ENCODE measurements at places on chromosomes 7 and 10. TPM values are rescaled to one million over a fixed set of nuclear protein-coding genes. Genes with fewer than 3 reads are reported as not detected.

DNA sequence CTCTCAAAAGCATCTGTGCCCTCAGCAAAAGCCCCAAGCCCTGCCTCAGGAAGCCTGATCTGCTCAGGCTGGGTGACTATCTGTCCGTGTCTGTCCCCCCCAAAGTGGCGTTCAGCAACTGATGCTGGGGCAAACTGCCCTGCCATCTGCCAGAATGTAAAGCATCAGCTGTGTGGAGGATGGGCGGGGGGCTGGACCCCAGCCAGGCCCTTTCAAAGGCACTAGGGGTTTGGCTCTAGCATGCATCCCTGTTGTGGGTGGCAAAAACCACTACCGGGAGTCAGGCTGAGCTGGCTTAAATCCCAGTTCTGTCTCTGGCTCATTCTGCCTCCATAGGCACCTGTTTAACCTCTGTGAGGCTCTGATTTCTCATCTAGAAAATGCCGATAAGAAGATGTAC, 35.5 kb downstream of the GPRIN2 start:
- H3K4me1 ChIP-seq: peaks cover 13% of the 10 kb centered on the region
- H3K27ac ChIP-seq: no peak overlapping the region
- H3K27me3 ChIP-seq: no peaks in the 10 kb centered on the region
- H3K36me3 ChIP-seq: no peaks in the 10 kb centered on the region
- H3K4me3 ChIP-seq: no peak overlapping the region
- DNase-seq: no peak

GRCh38 chr10:89207181-89207800, at the start of gene CH25H:
Gene CH25H (minus strand): TSS chr10:89207317. CDS start chr10:89207292, 25 bp downstream.
- H3K4me3 ChIP-seq: peak within 1 kb of the TSS; percentile 78
- no peaks in the 10 kb centered on the region for H3K27me3 ChIP-seq
- peaks cover 19% of the 10 kb centered on the region for H3K4me1 ChIP-seq
- no peaks in the 10 kb centered on the region for H3K36me3 ChIP-seq

DNA sequence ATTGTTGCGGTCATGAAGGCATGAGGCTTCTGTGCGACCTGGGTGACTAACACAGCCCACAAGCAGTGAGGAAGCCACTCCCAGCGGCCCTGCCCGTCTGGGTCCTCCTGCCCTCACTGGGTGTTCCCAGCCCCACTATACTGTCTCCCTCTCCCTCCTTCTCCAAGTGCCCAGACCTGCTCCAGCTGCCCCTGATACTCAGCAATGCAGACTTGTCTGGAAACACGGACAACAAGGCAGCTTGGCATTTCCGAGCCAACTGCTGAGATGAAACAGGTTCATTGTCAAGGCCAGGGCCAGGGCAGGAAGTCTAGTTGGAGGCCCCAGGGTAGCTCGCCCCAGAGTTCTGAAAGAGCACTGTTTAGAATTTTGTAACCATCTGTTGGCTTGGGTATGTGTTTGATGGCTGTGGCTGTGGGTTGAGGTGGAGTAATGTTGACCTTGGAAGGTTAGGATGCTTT, 95.7 kb downstream of the RBM20 start:
- H3K27ac ChIP-seq: no peak overlapping the region
- H3K36me3 ChIP-seq: no peaks in the 10 kb centered on the region
- no peak overlapping the region for H3K4me3 ChIP-seq
- DNase-seq: no peak
- no peaks in the 10 kb centered on the region for H3K27me3 ChIP-seq

DNA sequence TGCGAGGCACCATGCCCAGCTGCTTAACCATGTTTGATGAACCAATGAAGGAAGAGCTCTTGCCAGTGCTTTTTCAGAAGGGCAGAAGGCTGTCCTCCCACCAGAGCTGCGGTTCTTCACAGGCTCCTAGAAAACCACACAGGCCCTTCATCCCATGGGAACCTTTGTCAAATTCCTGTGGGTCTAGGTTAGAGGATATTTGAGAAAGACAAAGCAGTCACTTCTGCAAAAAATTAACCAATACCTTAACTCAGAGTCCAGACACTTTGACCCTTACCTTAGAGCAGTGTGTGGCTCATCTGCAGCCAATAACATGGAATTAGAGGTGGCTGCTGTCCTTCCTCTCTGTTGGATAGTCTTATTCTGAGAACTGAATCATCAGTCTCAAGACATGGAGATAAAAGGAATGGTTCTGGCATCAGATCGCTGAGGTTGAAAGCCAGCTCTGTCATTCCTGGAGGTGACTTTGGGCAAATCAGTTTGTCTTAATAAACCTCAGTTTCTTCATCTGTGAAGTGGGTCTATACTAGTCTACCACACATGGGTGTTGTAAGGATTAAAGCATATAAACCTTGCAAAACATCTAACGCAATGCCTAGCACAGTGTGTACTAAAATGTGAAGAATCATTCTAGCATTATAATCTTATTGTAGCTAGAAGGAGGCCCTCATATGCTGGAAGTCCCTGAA, 65.1 kb upstream of the PIP4K2A start:
- no peak for DNase-seq
- H3K4me3 ChIP-seq: no peak overlapping the region
- H3K4me1 ChIP-seq: peaks cover 10% of the 10 kb centered on the region
- no peaks in the 10 kb centered on the region for H3K27me3 ChIP-seq
- no peaks in the 10 kb centered on the region for H3K36me3 ChIP-seq
- H3K27ac ChIP-seq: no peak overlapping the region

- H3K4me1 ChIP-seq: peaks cover 71% of the 10 kb centered on the region
- H3K36me3 ChIP-seq: no peaks in the 10 kb centered on the region
- DNase-seq: no peak
- peak overlapping the region; percentile 83 for H3K27ac ChIP-seq
Measured at GRCh38 chr10:132539894-132540293, 2.3 kb downstream of the INPP5A start.

DNA sequence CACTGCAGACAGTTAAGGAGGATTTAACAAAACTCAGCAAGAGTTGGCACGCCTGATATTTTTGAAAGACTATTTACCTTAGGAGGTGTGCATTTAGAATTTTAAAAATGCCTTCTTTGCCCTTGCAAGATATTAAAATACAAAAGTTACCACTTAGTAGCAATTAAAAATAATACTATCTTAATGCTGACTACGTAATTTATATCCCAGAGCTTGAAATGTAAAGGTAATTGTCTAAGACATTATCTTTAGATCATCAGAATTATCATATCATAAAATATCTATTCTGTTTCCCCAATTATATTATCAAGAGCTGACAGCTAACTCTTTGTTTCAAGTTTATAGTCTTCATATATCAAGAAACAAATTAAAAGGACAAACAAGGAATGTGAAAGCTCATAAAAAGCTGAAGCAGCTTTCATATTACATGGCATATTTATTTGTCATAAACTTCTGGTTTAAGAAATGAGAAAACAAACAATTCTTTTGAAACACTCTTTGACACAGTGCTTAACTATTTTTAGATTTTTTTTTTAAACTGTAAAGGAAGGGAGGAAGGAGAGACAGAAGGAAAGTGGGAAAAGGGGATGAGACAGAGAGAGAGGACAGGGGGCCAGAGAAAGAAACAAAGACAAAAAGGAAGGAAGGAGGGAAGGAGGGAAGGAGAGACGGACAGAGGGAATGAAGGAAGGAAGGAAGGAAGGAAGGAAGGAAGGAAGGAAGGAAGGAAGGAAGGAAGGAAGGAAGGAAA, 73.5 kb downstream of the RTKN2 start:
- DNase-seq: no peak
- H3K27ac ChIP-seq: no peak overlapping the region
- H3K4me3 ChIP-seq: no peak overlapping the region
- H3K27me3 ChIP-seq: no peaks in the 10 kb centered on the region
- H3K36me3 ChIP-seq: no peaks in the 10 kb centered on the region

DNA sequence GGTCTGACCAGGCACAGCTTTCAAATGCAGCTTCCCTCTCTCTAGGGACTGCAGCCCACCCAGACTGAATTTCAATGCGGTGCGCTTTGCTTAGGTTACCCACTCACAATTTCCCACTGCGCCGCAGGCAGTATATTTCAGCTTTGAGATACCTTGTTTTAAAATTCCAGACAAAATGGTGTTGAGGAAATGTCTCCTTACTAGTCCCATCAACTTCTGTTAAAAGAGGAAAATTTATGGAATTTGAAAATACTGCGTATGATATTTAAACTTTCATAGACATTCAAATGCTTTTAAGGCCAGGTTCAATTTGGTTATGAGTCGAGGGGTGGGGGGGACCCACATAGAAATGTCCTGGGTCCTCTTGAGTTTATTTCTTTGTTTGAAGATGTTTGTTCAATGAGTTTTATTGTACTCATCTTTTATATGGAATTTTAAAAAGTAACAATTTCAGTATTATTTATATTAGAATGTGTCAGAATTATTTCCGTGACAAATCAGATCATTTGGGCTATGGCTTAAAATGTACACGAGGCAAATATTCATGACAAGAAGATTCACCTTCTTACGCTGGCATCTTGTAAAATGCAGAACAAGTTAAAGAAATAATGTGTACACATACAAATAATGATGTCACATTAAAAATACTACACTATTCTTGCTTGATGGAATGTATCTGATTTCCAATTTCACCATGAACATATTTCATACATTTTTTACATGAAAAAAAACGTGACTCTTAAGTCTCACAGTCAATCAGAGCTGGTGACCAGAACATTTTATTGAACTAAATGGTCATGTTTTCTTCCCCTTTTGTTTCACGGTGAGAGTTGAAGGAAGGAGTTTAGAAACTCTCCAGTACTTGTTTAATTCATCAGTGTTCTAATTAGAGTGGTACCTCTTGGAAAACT, 1.3 kb downstream of the IKZF1 start:
- no peaks in the 10 kb centered on the region for H3K4me1 ChIP-seq
- no peaks in the 10 kb centered on the region for H3K27me3 ChIP-seq
- no peaks in the 10 kb centered on the region for H3K36me3 ChIP-seq
- no peak for DNase-seq
- no peak overlapping the region for H3K27ac ChIP-seq

- no peak for DNase-seq
- H3K4me1 ChIP-seq: no peaks in the 10 kb centered on the region
- H3K27ac ChIP-seq: no peak overlapping the region
- H3K4me3 ChIP-seq: no peak overlapping the region
- no peaks in the 10 kb centered on the region for H3K27me3 ChIP-seq
Measured at GRCh38 chr7:132232406-132232805, 343.9 kb downstream of the PLXNA4 start.

DNA sequence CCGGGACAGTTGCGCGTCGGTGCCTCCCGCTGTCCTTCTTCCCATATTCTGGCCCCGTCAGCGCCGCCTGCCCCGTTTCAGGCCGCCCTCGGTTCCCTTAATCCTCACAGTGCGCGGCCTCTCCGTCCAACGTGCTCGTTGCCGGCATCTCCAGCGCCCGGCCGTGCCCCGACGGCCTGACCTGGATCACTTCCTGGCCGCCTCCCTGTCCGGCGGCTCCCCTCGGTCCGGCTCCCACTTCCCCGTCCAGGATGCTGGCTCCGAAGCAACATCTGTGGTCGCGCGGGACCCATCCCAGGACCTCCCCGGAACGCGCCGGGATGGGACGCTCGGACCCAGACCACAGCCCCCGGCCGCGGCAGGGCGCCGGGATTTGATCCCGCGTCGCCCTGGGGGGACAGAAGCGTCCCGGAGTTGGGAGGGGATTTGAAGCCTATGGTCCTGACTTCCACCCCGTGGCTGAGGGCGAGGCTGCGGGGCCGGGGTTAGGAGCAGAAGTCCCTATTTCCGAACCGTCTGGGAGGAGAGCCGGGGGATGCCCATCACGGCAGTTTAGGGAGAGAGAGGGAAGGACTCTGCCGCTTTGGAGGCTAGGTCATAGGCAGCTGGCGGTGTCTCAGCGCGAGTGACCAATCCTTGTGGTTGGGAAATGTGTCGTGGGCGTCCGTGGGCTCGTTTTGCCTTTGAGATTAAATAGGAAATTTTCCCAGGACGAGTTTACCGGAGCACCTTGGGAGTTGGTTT, 53.8 kb downstream of the KCTD7 start:
- no peaks in the 10 kb centered on the region for H3K27me3 ChIP-seq
- peak overlapping the region; percentile 98 for H3K27ac ChIP-seq
- peaks cover 9% of the 10 kb centered on the region for H3K4me1 ChIP-seq
- H3K36me3 ChIP-seq: no peaks in the 10 kb centered on the region
- peak; percentile 33 for DNase-seq
- H3K4me3 ChIP-seq: peak overlapping the region; percentile 100

DNA sequence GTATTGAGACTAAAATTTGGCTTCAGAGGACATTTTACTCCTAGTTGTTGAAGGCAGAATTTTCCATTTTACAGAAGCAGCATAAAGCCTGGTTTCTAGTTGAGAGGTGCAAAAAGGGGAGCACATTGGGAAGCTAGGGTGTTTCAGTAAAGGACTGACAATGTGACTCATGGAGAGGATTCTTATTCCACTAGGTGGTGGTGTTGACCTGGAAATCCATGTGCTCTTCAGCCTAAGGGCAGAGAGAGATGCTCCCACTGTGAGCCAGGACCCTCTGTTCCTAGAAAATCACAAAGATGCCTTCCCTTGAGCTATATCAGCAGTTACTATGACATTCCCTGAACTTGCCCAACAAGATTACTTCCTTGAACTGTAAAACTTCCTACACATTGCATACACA, 687.8 kb downstream of the IPMK start:
- DNase-seq: no peak
- H3K27me3 ChIP-seq: no peaks in the 10 kb centered on the region
- no peaks in the 10 kb centered on the region for H3K4me1 ChIP-seq
- no peak overlapping the region for H3K27ac ChIP-seq
- no peak overlapping the region for H3K4me3 ChIP-seq

DNA sequence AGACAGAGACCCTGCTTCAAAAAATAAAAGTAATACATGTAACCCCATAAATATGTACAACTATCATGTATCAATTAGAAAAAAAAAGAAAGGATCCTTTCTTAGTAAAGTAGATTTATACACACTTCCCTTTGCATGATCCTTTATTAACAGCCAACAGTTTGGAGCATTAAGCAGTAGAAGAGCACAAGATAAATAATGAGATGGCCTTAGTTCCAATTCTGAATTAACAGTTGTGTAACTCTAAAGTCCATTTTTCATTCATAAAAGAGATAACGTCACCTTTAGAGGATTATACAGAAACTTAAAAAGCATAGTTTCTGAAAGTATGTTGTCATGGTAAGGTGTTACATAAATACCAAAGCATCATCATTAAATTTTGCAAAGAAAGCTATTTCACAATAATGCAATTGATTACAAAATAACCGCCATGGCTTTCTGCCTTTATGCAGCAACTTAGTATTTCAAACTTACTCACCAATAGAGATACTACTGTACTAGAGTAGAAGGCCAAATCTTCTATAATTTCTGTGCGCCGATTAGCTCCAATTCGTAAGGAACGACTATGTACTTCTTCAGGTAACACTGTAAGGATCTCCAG, 40.3 kb downstream of the TNPO3 start:
- H3K27me3 ChIP-seq: no peaks in the 10 kb centered on the region
- H3K4me3 ChIP-seq: no peak overlapping the region
- DNase-seq: no peak
- H3K4me1 ChIP-seq: no peaks in the 10 kb centered on the region
- peaks cover 15% of the 10 kb centered on the region for H3K36me3 ChIP-seq

- H3K4me3 ChIP-seq: no peak overlapping the region
- H3K36me3 ChIP-seq: peaks cover 3% of the 10 kb centered on the region
- no peaks in the 10 kb centered on the region for H3K27me3 ChIP-seq
- no peak overlapping the region for H3K27ac ChIP-seq
- no peaks in the 10 kb centered on the region for H3K4me1 ChIP-seq
Measured at GRCh38 chr10:125878957-125879835, 1.9 kb downstream of the DHX32 start.

The GPRIN2 gene
- 4.8 TPM for total RNA-seq

The SKIDA1 gene
- 0.71 TPM for total RNA-seq

The PANK1 gene
- total RNA-seq: 0.95 TPM

The MYH16 gene
- total RNA-seq: not detected

The TIMM23 gene
- total RNA-seq: 37.9 TPM
